ENCODE measurements at places on chromosomes 11 and 22.

GRCh38 chr22:24592851-24593558, at the start of gene LRRC75B:
LRRC75B (minus strand) TSS chr22:24593073; CDS start chr22:24593039, 34 bp downstream.
- DNase-seq = peak; percentile 69

DNA sequence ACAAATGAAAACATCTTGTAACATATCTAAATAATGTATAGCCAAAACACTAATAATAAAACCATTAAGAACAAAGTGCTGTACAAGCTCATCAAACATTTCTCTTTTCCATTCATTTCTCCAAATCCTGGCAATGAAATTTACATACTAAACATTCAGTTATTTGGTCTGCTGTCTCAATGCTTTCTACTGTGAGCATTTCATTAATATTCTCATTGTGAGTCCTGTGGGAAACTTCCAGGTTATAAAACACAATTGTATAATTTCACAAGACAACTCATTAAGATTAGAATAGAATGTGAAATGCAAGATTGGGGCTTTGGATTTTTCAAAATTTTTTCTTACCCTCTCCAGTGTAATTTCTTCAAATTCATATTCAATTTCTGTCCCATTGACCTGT, 876.9 kb upstream of the CCDC90B start:
- DNase-seq = no peak

GRCh38 chr22:23190526-23190925, 10.2 kb downstream of the BCR start:
- DNase-seq = no peak

GRCh38 chr11:86416494-86416893, 41.8 kb downstream of the CCDC81 start:
- DNase-seq = no peak

DNA sequence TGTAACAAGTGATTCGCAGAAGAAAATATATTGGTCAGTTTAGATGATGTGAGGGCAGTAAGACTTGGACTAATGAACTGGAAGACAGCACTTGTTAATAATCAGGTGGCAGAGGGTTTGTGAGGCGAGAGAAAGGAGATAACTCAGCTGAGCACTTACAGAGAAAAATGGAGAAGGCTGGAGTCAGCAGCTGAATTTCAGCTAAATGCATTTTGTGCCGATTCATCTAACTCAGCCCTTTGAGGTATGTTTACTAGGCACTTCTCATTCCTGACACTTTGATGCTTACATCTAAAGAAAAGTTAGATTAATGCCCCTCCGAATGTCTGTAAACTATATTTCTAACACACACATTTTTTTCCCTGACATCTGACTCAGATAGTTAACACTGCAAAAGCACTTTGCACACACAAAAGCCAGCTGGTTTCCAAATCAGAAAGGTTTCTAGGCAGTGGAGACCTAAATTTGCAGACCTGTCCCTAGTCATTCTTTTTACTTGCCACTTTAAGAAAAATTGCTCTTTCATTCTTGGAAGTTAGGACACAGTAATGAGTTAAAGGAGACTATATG, 859.5 kb upstream of the CCDC90B start:
- DNase-seq = no peak

Data from left renal cortex interstitium (tissue), 4 donors.